Stimulated activated CD8-positive, alpha-beta memory T cell treated with anti-CD3 and anti-CD28 coated beads, Interleukin-15, amount 100 ng/mL, for 1 hour (primary cell): ENCODE measurements at places on chromosomes 6 and 20.

DNA sequence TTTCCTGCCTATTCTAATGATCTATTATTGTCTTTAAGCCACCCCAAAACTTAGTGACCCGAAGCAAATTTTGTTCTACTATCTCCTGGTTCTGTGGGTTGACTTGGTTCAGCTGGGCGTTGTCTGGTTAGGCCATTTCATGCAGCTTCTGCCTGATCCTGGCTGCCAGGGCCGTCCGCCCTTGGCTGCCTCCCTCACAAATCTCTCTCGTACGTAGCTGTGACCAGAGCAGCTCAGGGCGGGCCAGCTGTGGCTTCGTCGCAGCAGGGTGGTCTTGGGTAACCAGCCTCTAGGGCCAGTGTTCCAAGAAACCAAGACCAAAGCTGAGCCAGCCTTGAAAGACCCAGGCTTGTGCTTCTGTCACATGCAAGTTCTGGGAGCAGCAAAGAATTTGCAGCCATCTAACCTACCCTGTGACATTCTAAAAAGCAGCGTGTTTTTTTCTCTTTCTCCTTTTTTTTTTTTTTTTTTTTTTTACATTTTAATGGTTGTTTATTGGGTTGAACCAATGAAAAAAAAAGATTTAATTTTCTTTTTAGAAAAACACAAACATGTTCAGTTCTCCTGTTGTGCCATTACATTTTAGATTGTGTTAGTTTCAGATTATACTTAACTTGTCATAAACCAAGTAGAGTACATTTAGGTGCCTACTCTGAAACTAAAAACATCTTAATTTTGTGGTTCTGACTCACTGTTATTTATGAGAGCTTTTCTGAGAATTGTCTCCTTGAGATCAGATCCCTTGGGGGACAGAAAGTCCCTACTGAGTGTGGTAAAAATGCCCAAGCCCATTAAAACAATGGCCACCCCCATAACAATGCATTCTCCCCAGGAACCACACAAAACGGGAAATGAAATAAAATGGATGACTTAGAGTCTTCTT, 83.9 kb downstream of the ZDHHC14 start:
- no peak for DNase-seq

- DNase-seq = no peak
Measured at GRCh38 chr6:150143516-150144293, 861 bp downstream of the PPP1R14C start.

DNA sequence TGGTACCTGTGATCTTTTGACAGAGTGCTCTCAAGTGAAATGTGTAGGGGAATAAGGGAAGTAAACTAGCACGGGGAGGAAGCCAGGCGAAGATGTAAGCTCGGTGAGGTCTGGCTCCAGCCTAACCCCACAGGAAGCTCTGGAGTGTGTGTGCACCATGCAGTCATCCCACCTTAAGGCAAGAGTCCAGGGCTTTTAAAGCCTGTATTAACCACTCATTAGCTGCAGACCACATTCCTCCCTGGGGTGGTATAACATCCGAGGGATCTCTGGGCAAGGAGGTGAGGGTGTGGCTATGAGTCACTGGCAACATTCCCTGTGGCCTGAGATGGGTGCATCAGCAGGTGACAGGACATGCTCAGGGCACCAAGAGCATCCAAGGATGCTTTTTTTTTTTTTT, 12.5 kb upstream of the RANBP9 start:
- no peak for DNase-seq

- DNase-seq = no peak
Measured at GRCh38 chr6:129696028-129696418, 14.0 kb downstream of the ARHGAP18 start.

DNA sequence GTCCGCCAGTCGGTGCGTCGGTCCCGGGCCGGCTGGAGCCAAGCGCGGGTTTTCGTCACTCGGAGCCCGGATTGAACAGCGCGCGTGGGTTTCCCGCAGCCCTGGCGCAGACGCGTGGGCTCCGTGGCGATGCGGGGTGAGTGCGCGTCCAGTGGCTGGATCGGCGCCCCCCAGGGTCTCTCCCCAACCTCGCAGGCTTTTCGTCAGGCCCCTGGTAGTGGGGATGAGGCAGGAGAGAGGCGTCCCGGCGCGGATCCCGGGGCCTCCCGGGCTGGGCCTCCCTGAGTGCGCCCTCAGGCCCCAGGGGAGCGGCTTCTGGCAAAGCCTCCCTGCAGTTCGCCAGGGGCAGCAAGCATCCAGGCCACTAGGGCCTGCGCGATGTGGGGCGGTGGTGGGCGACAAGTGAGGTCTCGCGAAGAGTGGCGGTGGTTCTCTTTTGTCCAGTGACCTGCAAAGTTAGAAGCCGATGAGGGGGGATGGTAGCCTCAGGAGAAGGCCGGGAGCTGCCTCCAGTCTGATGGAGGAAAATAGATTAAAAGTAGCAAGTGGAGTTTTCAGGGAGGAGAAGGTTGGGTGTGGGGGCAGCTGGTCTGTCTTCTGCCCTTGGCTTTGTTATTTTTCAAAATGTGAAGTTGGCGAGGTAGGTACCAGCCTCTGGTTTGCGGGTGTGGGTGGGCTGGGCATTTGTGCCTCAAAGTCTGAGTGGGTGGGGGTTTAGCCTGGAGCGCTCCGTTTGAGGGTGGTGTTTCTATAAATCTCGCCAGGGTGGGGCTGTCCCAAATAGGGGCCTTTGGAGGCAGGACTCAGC, 1.6 kb downstream of the TOX2 start:
- no peak for DNase-seq

- no peak for DNase-seq
Measured at GRCh38 chr6:168064226-168064807, 14.7 kb downstream of the FRMD1 start.

- no peak for DNase-seq
Measured at GRCh38 chr6:15487262-15487661, 175.6 kb downstream of the DTNBP1 start.

GRCh38 chr6:4612636-4613171, 163.5 kb upstream of the CDYL start:
- DNase-seq = no peak
